ENCODE measurements at places on chromosomes 5 and 9.

GRCh38 chr9:74577956-74578355 lies 80.8 kb downstream of the RORB start:
- peak; percentile 20 for DNase-seq

DNA sequence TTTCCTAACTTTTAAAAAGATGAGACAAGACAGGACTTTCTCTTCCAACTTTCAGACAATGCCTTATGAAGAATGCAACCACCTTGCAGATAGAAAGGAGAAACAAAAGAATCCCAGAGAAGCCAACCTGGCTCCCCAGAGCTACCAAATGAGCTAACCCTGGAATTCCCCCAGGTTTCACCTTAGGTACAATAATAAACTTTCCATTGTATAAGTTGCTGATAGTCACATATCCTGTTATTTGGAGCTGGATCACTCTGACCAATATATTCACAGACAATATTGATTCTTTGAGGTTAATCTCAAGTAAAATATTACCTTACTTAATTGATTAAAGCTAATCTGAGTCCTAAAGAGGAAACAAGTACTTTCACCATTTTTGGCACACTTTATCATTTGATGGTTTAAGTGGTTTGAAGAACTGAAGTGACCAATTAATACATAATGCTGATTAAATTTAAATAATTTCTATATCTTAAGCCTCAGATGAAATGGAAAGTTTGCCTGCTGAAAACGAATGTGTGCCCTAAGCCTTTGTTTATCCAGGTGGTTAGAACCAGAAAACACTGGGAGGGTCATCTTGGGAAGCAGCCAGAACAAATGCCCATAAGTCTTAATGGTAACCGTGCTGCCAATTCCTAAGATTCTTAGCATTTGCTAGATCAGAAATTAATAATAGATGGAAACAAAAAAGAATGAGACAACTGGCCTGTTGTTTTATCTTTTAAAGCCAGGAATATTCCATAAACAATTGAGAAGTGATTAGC lies 159.6 kb upstream of the SLC12A2 start:
- DNase-seq = peak; percentile 29

DNA sequence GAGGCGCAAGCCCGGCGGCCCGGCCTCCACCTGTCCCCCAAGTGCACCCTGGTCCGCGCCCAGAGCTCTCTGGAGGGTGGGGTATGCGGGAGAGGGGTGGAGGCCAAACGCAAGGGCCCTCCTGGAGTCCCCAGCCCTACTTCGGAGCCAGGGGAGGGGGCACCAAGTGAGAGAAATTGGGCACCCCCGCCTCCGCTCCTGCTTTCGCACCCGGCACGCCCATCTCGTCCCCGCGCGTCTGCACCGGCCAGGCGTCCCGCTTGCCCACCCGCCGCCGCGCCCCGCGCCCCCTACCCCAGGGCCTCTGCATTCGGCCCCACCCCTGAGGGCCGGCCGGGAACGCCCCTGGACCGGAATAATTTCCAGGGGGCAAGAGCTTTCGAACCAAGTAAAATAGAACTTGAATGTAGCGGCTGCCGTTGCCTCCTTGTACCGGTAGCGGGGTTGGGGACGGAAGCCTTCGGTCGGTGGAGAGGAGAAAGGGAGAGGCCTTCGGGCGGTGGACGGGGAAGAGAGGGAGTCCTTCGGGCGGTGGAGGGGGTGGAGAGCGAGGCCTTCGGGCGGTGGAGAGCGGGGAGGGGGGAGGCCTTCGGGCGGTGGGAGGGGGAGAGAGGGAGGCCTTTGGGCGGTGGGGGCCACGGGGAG lies 694 bp upstream of the PHPT1 start:
- peak; percentile 8 for DNase-seq

DNA sequence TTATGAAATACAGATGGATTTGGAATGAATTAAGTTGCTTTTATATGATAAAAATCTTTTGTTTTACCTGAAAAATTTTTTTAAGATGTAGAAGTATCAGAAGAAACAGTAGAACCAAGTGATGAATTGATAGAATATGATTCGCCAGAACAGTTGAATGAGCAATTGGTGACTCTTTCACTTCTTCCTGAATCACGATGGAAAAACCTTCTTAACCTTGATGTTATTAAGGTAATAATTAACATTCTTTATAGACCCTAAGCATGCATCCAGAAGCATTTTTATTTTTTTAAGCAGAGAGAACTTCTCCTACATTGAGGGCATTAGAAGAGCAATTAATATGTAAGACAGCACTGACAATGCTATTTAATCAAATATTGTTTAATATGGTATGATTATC lies 28.8 kb downstream of the WDR36 start:
- DNase-seq = no peak

DNA sequence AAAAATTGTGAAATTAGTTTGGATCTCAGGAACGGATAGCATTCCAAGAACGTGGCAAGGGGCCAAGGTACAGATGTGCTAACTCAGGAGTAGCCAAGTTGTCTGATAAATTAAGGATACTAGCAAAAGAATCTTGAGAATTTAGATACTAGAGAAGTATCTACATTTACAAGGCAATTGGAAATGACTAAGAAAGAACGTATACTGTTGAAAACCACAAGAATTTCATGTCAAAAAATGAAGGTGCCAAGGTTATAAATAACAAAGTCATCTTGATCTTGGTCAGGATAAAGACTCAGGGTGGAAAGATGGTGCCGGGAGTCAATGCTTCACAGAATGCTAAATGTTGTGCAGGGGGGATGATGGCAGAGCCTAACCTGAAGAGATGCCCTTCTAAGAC lies 19.2 kb downstream of the CAPSL start:
- peak; percentile 10 for DNase-seq

- peak; percentile 76 for DNase-seq
These were observed 90.3 kb upstream of the ZNF462 start for GRCh38 chr9:106772523-106773290.

GRCh38 chr9:111501648-111502047 lies 17.5 kb upstream of the ECPAS start:
- DNase-seq = no peak

GRCh38 chr9:38071470-38072134 lies 2.6 kb upstream of the SHB start:
- no peak for DNase-seq

- DNase-seq = peak; percentile 12
These were observed 326.9 kb upstream of the PUM3 start for GRCh38 chr9:3170819-3171218.

DNA sequence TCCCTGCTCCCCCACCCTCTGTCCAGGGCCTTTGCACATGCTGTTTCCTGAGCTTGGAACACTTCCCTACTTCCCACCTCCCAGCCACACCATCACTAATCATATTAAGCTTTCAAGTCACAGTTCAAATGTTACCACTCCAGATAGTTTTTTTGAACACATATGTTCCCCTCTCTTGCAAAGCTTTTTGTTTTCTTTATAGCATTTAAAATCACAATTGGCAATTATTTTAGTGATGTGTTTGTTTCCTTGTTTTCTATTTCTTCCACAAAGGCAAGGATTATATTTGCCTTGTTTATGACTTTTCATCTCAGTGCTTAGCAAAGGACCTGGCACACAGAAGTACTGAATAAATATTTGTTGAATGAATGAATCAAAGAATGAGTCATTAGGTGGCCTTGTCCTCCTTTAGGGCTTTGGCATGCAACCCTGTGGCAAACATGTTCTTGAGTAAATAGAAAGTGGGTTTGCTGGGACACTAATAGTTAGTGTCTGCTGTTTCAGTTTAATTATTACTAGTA lies 386.8 kb downstream of the FGF10 start:
- peak; percentile 59 for DNase-seq

GRCh38 chr5:143004361-143005145 lies 234.4 kb downstream of the ARHGAP26 start:
- DNase-seq = no peak

DNA sequence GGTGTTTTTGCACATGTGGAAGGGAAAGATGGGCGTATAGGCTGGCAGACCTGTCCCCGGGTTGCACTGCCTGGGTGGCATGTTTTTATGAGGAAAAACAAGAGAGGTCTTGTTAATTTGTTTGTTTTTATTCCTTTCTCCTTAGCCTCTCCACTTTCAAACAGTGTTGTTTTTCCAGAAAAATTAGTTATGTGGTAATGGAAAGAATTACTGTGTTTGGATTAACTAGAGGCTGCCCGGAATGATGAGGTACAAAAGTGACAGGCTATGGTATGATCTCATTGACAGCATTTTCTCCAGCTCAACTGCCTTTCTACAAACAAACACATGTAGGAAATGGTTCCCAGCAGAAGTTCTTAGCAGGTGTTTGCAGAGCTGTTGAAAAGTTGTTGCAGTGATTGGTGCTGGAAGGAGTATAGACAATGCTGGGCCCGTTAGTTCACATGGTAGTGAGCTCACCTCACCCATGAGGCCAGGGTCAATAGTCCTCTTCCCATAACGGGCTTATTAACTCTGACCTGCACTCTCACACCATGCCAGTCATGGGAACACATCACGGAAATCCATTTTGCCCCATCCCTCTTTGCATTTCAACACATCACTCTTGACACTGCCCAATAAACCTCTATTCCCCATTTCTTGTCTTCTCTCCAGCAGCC lies 111.3 kb upstream of the SAP30L start:
- no peak for DNase-seq

- no peak for DNase-seq
These were observed 61.7 kb upstream of the TAF11L2 start for GRCh38 chr5:17436350-17436749.

GRCh38 chr9:110895147-110895905 lies 142.9 kb downstream of the LPAR1 start:
- DNase-seq = no peak

DNA sequence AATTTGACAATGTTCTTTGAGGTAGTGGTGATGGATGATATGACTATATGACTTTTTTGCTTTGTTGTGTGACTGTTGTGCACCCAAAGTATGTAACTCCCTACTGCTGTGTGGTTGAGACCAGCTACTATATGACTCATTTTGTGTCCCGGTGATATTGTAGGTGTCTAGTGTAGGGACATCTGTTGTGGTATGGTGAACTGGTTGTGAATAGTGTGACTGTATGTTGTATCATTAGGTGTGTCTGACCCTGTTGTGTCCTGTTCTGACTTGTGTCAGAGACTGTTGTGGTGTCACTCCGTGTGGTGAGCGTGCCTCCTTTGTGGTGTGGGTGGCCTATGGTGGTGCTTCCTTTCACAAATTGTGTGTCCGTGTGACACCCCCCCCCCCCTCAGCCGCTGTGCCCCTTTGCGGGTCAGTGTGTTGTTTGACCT lies 11.2 kb upstream of the CXXC5 start:
- DNase-seq = peak; percentile 74

DNA sequence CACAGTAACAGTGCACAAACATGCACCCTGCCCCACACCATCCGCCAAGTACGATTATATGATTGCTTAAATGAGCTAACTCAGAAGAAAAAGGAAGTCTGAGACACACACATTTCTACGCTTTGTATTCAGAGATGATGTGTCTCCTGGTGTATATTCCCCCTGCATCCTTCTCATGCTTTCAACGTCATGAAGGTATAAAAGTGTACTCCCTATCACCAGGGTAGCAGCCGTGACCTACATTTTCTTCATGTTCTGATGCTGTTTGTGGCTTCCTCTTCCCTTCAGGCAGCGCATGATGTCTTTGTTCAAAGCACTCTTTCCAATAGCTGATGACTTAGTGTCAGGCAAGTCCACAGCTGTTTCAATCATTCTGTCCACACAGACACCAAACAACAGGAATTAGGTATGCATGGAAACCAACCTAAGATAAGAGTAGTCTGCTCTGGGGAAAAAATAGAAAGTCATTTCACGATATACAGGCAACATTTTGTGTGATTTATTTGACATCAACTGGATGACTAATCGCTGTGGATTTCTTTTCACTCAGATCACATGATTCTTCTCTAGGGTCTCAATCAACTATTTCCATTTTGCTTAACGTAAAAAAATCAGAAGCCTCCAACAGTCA lies 269.4 kb upstream of the PTGER4 start:
- peak; percentile 83 for DNase-seq

Measured in bronchial epithelial cell (primary cell).